ENCODE measurements at places on chromosomes 5 and 9.

- no peak for DNase-seq
These were observed 23.5 kb downstream of the PDGFRB start for GRCh38 chr5:150131978-150132694.

DNA sequence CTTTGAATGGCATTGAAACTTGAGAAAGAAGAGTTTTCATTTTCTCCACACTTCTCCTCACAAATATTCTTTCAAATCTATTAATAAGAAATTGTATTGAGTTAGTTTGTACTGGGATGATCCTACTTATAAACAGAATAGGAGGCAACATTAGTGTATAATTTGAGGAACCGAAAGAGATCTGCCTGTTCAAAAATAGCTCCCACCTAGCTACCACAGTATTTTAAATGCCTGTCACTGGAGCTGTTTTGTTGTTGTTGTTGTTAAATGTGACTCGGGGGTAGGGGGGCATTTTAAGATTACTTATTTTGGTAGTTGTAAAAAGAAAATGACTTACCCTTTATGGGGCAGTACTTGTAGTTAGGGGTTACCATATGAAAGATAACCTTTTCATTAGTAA lies 20.1 kb upstream of the HAPLN1 start:
- no peak for DNase-seq

DNA sequence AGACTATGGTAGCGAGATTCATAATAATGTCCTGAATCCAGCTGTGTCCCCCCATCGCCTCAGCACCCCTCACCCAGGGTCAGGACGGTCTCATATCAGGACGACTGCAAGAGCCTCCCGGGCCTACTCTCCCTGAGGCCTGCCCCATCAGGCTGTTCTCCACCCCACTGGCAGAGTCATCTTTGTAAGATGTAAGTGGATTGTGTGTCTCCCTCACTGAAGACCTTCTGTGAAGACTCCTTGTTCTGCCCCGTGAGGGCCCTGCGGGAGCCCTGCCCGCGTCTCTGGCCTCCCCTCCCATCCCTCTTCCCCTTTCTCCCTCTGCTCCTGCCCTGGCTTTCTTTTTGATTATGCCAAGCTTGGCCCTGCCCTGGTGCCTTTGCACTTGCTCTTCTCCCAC lies 43.9 kb upstream of the SAP30L start:
- DNase-seq, result no peak

- peak; percentile 61 for DNase-seq
These were observed at the start of gene ANKDD1B for GRCh38 chr5:75611311-75612225. ANKDD1B (plus strand) TSS chr5:75611453; CDS start chr5:75611635, 182 bp downstream.

DNA sequence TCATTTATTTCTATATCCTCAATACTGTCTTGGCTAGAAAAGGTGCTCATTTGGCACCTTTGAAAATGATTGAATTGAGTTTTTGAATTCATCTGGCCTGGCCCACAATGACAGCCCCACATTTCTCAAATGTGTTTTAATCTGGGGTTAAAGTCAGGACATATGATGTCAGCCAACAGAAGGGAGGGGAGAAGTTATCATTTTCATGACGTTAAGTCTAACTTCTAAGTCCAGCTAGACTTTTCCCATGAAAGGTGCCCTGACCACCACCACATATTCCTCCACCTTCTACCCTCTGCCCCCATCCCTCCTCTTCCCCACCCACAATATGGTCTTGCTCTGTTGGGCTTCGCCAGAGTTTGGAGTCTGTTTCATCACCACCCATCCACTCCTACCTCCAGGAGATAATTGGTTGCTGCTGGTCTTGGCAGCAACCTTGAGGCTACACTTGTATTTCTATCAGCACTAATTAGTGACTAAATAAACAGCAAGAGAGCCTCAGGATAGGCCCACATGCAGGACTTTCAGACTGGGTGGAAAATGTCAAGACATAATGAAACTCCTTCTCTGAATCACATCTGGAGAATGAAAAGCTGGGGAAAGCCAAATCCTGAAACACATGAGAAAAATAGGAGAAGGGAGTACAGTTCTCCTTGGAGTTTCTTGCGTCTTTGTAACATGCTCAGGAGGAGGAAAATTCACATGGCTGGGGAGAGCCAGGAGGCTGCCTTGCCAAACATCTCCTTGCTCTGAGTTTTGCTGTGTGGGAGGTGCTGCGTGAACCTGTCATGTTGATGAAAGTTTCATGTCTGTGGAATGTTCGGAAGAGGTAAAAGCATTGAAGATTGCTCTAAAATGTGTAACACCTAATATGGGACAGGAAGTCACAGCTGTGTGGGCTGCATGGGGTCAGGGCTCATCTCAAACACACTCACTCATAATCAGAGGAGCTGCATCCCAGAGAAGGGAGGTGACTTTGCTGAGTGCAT lies 544.7 kb upstream of the KLF4 start:
- DNase-seq, result no peak

- DNase-seq, result no peak
These were observed 184.6 kb upstream of the PUM3 start for GRCh38 chr9:3028535-3028934.

- no peak for DNase-seq
These were observed 70.8 kb downstream of the HTR4 start for GRCh38 chr5:148583421-148583965.

- DNase-seq, result no peak
These were observed 182.1 kb downstream of the DEPDC1B start for GRCh38 chr5:60517850-60518249.

DNA sequence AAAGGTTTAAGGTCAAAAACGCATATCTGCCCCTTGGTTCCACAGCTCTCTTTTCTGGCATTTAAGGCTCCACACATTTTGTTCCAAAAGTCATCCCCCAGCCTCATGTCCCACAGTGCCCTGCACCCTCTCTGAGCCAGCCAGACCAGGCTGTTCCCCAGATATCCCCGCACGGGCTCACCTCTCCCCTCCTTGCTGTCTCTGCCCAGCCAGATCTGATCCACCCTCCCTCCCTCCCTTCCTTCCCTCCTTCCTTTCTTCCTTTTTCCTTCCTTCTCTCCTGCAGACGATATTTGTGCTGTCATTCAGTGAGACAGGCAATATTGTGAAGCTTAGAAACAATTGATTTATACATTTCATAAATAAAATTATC lies 37.0 kb downstream of the DUSP1 start:
- no peak for DNase-seq

GRCh38 chr5:154644745-154645411 lies 110.3 kb upstream of the LARP1 start:
- DNase-seq, result no peak

GRCh38 chr5:52481851-52482250 lies 305.9 kb upstream of the ITGA1 start:
- DNase-seq, result no peak

DNA sequence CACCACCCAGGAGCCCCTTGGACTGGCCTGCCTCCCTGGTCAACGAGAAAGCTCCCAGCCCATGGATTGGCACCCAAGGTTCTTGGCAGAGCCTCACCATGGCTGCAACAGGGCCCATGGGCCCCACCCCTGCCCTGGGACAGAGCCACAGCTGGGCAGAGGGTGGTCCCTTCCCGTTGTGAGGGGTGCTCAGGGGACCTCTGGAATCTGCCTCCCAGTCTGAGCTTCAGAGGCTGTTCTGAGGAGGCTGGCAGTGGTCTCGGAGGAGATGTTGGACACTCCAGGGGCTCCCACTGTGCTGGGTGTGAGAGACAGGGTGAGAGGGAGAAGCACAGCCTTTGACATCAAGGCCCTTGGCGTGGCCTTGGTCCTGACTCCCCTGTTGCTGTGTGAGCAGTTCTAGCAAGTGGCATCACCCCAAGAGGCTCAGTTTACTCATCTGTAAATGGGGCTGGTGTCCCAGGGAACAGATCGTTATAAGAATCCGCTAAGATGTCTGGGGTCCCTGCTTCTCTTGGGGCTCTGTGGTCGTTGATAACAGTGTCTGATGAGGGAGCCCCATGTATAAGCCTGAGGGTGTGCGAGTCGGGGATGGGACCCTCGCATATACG lies 33.0 kb downstream of the LHX3 start:
- no peak for DNase-seq

GRCh38 chr9:20043035-20043434 lies 254.2 kb upstream of the SLC24A2 start:
- DNase-seq, result no peak

GRCh38 chr5:14322437-14323187 lies 179.5 kb downstream of the TRIO start:
- DNase-seq, result no peak

- no peak for DNase-seq
These were observed 8.8 kb downstream of the C5orf15 start for GRCh38 chr5:133959643-133960042.
